ENCODE measurements at places on chromosomes 7 and 10.

- H3K4me3 ChIP-seq: no peak overlapping the region
- H3K36me3 ChIP-seq: peaks cover 26% of the 10 kb centered on the region
- no peaks in the 10 kb centered on the region for H3K27me3 ChIP-seq
- no peak for DNase-seq
- no peaks in the 10 kb centered on the region for H3K4me1 ChIP-seq
Measured at GRCh38 chr7:64359543-64359942, 45.8 kb downstream of the ZNF736 start.

GRCh38 chr7:129225931-129226572 lies 1.2 kb downstream of the AHCYL2 start:
- no peaks in the 10 kb centered on the region for H3K36me3 ChIP-seq
- peak overlapping the region; percentile 89 for H3K4me3 ChIP-seq
- H3K4me1 ChIP-seq: peaks cover 32% of the 10 kb centered on the region
- no peaks in the 10 kb centered on the region for H3K27me3 ChIP-seq
- DNase-seq: no peak
- H3K27ac ChIP-seq: peak overlapping the region; percentile 49

GRCh38 chr10:75663947-75664664 lies 232.7 kb downstream of the LRMDA start:
- H3K36me3 ChIP-seq: no peaks in the 10 kb centered on the region
- no peak overlapping the region for H3K27ac ChIP-seq
- DNase-seq: no peak
- no peak overlapping the region for H3K4me3 ChIP-seq
- H3K27me3 ChIP-seq: peaks cover 9% of the 10 kb centered on the region

- no peak overlapping the region for H3K27ac ChIP-seq
- no peaks in the 10 kb centered on the region for H3K4me1 ChIP-seq
- no peak overlapping the region for H3K4me3 ChIP-seq
- H3K36me3 ChIP-seq: no peaks in the 10 kb centered on the region
- H3K27me3 ChIP-seq: no peaks in the 10 kb centered on the region
Measured at GRCh38 chr10:82041018-82041417, 166.0 kb downstream of the NRG3 start.

DNA sequence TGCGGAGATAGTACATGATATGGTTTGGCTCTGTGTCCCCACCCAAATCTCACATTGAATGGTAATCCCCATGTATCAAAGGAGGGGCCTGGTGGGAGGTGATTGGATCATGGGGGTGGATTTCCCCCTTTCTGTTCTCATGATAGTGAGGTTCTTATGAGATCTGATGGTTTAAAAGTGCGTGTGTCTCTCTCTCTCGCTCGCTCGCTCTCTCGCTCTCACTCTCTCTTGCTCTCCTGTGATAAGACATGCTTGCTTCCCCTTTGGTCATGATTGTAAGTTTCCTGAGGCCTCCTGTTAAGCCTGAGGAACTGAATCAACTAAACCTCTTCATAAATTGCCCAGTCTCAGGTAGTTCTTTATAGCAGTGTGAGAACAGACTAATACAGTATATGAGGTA lies 171.9 kb downstream of the NSUN6 start:
- H3K36me3 ChIP-seq: no peaks in the 10 kb centered on the region
- no peaks in the 10 kb centered on the region for H3K4me1 ChIP-seq
- no peak for DNase-seq
- no peak overlapping the region for H3K27ac ChIP-seq
- no peaks in the 10 kb centered on the region for H3K27me3 ChIP-seq
- no peak overlapping the region for H3K4me3 ChIP-seq

DNA sequence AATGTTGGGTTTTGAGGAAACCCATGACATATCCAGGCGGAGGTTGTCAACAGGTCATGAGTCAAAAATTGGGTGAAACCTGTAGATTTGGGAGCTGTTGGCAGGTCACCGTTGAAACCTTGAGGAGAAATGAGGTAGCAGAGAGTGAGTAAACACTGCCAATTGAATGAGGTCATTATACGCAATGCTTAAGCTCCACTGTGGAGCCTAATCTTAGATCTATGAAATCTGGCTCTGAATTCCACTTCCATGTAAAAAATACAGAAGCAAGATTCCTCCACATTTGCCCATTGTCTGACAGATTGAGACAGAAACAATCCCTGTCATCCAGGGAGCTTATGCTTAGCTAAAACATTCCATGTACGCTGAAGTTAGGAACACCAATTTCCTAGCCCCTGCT lies 76.0 kb upstream of the IL6 start:
- no peak for DNase-seq
- peaks cover 23% of the 10 kb centered on the region for H3K27me3 ChIP-seq
- H3K4me3 ChIP-seq: no peak overlapping the region
- no peak overlapping the region for H3K27ac ChIP-seq
- H3K4me1 ChIP-seq: peaks cover 13% of the 10 kb centered on the region

DNA sequence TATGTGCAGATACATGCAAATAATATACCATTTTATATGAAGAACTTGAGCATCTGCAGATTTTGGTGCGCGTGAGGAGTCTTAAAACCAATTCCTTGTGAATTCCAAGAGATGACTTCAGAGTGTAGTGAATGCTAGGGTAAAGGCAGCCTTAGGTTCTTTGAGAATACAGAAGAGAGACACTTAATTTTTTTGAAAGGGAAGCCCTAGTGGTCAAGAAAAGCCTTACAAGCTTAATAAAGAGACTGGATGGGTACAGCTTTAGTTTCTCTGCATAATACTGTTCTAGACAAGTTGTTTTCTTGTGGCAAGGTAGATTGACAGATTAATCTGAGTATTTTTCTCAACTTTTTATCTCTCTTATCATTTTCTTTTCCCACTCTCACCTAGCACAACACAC lies 636.5 kb downstream of the DNAJB9 start:
- no peak overlapping the region for H3K4me3 ChIP-seq
- no peaks in the 10 kb centered on the region for H3K27me3 ChIP-seq

DNA sequence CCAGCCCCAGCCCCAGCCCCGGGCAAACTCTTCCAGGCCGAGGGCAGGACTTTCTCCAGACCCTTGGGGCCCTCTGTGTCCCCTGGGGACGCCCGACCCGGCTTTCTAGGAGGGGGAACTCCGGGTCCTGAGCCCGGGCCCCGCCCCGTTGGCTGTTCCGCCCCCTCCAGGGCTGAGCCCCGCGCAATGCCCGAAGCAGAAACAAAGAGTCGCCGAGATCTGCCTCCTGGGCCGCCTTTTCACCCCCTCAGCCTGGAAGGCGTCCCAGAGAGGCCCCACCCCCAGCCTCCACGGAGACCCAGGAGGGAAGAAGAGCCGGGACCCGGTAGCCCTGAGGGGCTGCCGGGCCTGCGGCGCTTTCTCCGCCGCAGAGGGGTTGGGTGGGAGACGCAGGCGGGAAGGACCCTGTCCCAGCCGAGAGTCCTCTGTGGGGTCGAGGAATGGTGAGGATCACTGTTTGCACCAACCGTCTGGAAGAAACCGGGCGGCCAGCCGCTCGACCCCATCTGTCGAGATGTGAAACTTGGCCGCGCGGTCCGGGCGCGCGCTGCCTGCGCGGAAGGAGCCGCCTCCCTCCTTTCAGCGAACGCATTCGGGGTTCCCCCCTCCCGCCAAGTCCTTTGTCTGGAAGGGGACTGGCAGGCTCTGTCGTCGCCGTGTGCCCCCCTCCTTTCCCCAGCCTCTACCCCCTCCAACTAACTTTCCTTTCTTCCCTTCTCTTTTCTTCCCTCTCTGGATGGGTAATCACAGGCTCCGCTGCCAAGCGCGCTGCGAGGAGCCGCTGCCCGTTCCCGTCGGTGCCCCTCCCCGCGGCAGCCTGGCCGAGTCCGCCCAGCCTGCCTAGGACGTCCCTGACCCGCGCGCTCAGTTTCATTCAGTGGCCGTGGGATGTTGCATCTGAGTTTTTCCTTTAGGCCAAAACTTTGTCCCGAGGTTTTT lies 10.2 kb downstream of the EN2 start:
- DNase-seq: no peak
- H3K4me1 ChIP-seq: peaks cover 20% of the 10 kb centered on the region
- H3K27ac ChIP-seq: no peak overlapping the region
- no peak overlapping the region for H3K4me3 ChIP-seq
